ENCODE measurements at places on chromosomes 11 and 22. TPM values are rescaled to one million over a fixed set of nuclear protein-coding genes. Genes with fewer than 3 reads are reported as not detected.
A peak's percentile ranks its signal among the peaks of the same experiment; 100 is the strongest.

DNA sequence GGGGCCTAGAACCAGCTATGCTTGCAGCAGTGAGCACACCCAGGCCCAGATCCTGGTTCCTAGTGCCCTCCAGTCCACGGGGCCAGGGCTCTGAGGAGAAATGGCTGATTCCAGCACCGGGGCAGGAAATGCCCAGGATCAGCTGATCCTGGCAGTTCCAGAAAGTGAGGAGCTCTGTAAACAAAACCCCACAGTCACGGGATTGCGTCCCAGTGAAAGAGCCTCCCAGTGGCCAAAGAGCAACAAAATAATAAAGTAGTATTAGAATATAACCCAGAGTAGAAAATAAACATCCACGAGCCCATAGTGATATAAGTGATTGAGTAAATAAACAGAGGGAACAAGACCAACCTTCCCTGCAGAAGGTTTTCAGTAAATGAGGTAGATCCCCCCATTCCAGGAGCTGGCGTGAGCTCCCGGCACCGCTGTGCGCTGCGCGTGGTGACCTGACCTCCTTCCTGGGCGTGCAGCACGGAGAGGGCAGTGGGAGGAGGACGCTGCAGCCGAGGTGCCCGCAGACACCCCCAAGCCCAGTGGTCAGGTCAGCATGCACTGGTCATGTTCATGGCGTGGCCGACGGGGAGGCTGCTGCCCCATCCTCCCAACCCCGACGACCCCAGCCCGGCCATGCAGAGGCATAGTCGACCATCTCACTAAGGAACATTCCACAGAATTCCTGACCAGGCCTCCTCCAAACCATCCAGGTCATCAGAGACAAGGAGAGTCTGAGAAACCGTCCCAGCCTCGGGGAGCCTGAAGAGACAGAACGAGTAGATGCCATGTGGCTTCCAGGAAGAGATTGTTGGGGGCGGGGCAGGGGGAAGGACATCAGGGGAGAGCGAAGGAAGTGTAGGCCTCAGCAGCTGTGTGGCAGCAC lies 19.8 kb downstream of the PTDSS2 start:
- H3K4me3 ChIP-seq = no peak overlapping the region
- H3K36me3 ChIP-seq = peaks cover 9% of the 10 kb centered on the region
- no peak overlapping the region for H3K27ac ChIP-seq
- DNase-seq = no peak
- H3K27me3 ChIP-seq = no peaks in the 10 kb centered on the region

- no peak for DNase-seq
- no peaks in the 10 kb centered on the region for H3K36me3 ChIP-seq
- H3K27ac ChIP-seq = no peak overlapping the region
- no peaks in the 10 kb centered on the region for H3K27me3 ChIP-seq
- H3K4me1 ChIP-seq = no peaks in the 10 kb centered on the region
Observed at GRCh38 chr11:77590194-77590782, 535 bp downstream of the AQP11 start.

- H3K27ac ChIP-seq = no peak overlapping the region
- no peak overlapping the region for H3K4me3 ChIP-seq
- H3K27me3 ChIP-seq = no peaks in the 10 kb centered on the region
Observed at GRCh38 chr22:24138649-24139420, 42.5 kb upstream of the SUSD2 start.

The TMA7B gene
- total RNA-seq = not detected

- H3K27me3 ChIP-seq = peaks cover 26% of the 10 kb centered on the region
- DNase-seq = no peak
- no peaks in the 10 kb centered on the region for H3K36me3 ChIP-seq
- no peak overlapping the region for H3K27ac ChIP-seq
- no peaks in the 10 kb centered on the region for H3K4me1 ChIP-seq
Observed at GRCh38 chr22:48829908-48830307, 997.8 kb downstream of the BRD1 start.

- DNase-seq = no peak
- no peaks in the 10 kb centered on the region for H3K36me3 ChIP-seq
- H3K4me1 ChIP-seq = no peaks in the 10 kb centered on the region
- 0 out of 2 replicates have a peak, but pooled peaks cover 3% of the 10 kb centered on the region for H3K27me3 ChIP-seq
- no peak overlapping the region for H3K27ac ChIP-seq
Observed at GRCh38 chr11:2480874-2481220, 36.0 kb downstream of the KCNQ1 start.

- no peak for DNase-seq
- no peaks in the 10 kb centered on the region for H3K27me3 ChIP-seq
- no peak overlapping the region for H3K4me3 ChIP-seq
- no peaks in the 10 kb centered on the region for H3K36me3 ChIP-seq
- H3K4me1 ChIP-seq = peaks cover 15% of the 10 kb centered on the region
- H3K27ac ChIP-seq = peak overlapping the region; percentile 93
Observed at GRCh38 chr11:13215149-13215548, 62.4 kb upstream of the BMAL1 start.

- DNase-seq = peak; percentile 45
- H3K27ac ChIP-seq = no peak overlapping the region
- H3K4me3 ChIP-seq = no peak overlapping the region
- no peaks in the 10 kb centered on the region for H3K27me3 ChIP-seq
- peaks cover 6% of the 10 kb centered on the region for H3K4me1 ChIP-seq
Observed at GRCh38 chr22:32951807-32952153, 106.4 kb downstream of the SYN3 start.

DNA sequence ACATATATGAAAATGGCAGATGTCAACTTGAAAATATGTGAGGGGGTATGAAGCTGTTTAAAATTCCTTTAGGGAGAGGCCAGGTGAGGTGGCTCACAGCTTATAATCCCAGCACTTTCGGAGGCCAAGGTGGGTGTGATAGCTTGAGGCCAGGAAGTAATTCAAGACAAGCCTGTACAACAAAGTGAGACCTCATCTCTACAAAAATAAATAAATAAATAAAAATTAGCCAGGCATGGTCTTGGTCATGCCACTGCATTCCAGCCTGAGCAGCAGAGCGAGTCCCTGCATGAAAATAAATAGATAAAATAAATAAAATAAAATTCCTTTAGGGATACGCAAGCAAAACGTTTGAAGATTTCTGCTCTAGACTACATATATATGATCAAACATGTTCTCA lies 38.1 kb upstream of the FAM181B start:
- H3K4me3 ChIP-seq = no peak overlapping the region
- H3K27me3 ChIP-seq = no peaks in the 10 kb centered on the region
- no peak for DNase-seq

DNA sequence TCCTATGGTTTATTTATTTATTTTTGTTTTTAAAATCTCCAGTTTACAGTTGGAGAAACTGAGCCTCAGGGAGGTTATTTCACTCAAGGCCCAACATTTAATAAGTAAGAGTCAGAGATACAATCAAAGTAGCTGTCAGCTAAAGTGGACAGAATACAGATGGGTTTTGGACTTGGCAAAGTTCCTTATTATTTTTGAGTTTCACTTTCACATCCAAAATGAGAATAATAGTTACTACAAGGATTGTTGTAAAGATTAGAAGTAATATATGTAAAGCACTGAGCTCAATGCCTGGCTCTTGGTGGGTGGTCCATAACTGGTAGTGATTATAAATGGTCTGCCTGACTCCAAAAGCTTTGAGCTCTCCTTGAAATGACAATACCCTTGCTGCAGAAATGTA lies 87.5 kb upstream of the SESN3 start:
- no peak for DNase-seq
- H3K27ac ChIP-seq = no peak overlapping the region
- no peaks in the 10 kb centered on the region for H3K4me1 ChIP-seq
- H3K36me3 ChIP-seq = no peaks in the 10 kb centered on the region
- H3K4me3 ChIP-seq = no peak overlapping the region
- no peaks in the 10 kb centered on the region for H3K27me3 ChIP-seq

The BIK gene
- 0.14 TPM for total RNA-seq

DNA sequence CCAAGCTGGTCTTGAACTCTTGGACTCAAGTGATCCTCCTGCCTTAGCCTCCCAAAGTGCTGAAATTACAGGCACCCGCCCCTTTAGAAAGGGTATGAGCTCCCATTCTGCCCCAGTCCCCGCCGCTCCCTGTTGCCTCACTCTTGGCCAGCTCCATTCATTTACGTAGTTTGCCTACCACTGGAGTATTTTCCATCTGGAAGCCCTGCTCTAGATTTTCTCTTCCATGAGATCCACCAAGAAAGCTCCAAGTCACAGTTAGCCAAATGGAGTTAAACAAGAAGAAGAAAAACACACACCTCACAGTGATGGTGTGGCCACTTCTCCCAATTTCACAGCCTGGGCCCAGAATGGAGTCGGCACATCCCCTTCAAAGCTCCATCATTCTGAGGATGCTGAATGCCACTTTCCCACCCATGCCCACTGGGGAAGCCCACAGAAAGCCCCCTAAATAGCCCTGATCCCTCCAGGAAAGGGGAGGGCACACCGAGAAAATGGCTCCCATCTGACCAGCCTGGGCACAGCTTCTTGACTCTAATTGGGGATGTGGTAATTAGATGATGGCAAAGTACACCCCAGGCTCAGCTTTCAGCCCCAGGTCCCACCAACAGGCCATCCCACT lies 381.2 kb downstream of the MN1 start:
- H3K4me1 ChIP-seq = peaks cover 51% of the 10 kb centered on the region
- H3K27me3 ChIP-seq = no peaks in the 10 kb centered on the region
- DNase-seq = no peak
- peak overlapping the region; percentile 79 for H3K27ac ChIP-seq
- H3K4me3 ChIP-seq = no peak overlapping the region

The B3GAT1 gene
- total RNA-seq = not detected

DNA sequence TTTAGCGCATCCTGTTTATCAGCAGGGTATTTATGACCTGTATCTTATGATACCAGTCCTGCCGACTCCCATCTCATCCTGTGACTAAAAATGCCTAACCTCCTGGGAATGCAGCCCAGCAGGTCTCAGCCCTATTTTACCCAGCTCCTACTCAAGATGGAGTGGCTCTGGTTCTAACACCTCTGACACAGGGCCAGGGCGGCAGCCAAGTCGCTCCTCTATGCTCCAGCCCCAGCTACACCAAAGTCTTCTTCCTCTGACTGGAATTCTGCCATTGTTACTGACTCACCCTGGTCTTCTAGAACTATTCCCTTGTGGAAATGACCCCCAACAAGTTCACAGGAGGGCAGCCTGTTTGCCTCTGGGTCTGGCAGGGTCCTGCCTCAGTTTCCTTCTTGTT lies 7.9 kb upstream of the C1QTNF6 start:
- no peaks in the 10 kb centered on the region for H3K4me1 ChIP-seq
- DNase-seq = no peak
- H3K27ac ChIP-seq = no peak overlapping the region
- no peak overlapping the region for H3K4me3 ChIP-seq
- H3K36me3 ChIP-seq = no peaks in the 10 kb centered on the region

The PPP2R1B gene
- total RNA-seq = 35.4 TPM

The GALNT18 gene
- 15.1 TPM for total RNA-seq

- no peak overlapping the region for H3K27ac ChIP-seq
- H3K36me3 ChIP-seq = no peaks in the 10 kb centered on the region
- no peak for DNase-seq
- H3K27me3 ChIP-seq = no peaks in the 10 kb centered on the region
Observed at GRCh38 chr11:57202281-57202680, 20.5 kb downstream of the LRRC55 start.

The TMEM45B gene
- not detected for total RNA-seq

DNA sequence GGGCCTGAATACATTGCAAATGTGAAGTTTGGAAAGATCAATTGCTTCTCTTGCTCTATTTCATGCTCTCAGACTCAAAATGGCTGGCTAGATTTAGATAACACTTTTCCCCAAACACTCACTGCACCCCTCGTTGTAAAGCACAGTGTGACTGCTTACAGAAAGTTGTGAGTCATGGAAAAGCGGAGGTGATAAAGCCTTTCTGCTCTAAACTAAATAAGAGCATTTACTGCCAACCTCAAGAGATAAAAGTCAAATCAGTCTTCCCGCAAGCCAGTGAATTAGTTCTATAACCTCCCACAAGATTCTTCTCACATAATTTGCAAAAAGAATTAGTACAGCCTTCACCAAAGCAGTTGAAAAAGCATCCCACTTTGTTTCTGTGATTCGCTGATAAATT lies 168.7 kb downstream of the WT1 start:
- no peaks in the 10 kb centered on the region for H3K4me1 ChIP-seq
- DNase-seq = no peak
- no peak overlapping the region for H3K4me3 ChIP-seq
- H3K36me3 ChIP-seq = no peaks in the 10 kb centered on the region
- H3K27ac ChIP-seq = no peak overlapping the region

DNA sequence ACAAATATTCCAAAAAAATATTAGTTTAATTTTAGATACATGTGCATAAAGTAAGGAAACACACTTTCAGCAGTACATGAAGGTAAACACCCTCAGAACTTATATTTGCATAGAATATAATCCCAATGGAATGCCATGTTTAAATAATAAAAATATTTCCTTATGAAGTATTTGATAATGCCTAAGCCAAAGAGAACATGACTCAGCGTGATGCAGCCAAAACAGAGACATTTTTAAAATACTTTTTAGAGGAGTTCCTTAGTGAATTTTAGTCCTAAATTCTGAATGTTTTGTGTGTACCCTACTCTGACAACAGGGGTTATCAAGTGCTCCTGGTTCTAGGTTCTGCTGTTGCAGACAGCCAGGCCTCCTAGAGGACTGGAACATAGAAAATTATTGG lies 39.1 kb upstream of the POU2AF2 start:
- no peak overlapping the region for H3K27ac ChIP-seq
- no peak for DNase-seq
- H3K4me1 ChIP-seq = no peaks in the 10 kb centered on the region

DNA sequence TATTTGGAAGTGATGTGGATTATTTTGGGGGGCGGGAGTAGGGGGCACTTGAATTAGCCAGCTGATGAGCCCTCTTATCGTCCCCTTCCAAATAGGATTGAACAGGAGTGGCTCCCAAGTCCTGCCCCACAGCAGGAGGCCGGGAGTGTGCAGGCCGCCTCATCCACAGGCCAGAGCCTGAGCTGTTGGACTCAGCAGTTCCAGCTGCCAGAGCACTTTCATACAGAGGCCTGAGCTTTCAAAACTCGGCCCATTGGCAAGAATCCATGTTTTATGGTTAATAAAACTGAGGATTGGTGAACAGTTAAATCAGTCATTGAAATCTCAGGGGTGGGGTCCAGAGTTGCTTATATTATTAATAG lies 9.6 kb downstream of the FAM118A start:
- H3K4me3 ChIP-seq = peak overlapping the region; percentile 26
- no peaks in the 10 kb centered on the region for H3K27me3 ChIP-seq
- peaks cover 13% of the 10 kb centered on the region for H3K4me1 ChIP-seq
- H3K36me3 ChIP-seq = peaks cover 6% of the 10 kb centered on the region
- DNase-seq = peak; percentile 74

The ALDH3B1 gene
- 0.51 TPM for total RNA-seq

- H3K36me3 ChIP-seq = no peaks in the 10 kb centered on the region
- no peaks in the 10 kb centered on the region for H3K27me3 ChIP-seq
- H3K27ac ChIP-seq = no peak within 1 kb of the TSS
- DNase-seq = no peak
- no peak within 1 kb of the TSS for H3K4me3 ChIP-seq
Observed at GRCh38 chr11:117929142-117929915, at the start of gene TMPRSS13. Gene TMPRSS13 (minus strand): TSS chr11:117929402. CDS start chr11:117929307, 95 bp downstream.

- H3K4me3 ChIP-seq = no peak overlapping the region
- no peak overlapping the region for H3K27ac ChIP-seq
- H3K27me3 ChIP-seq = no peaks in the 10 kb centered on the region
- no peak for DNase-seq
Observed at GRCh38 chr11:68963779-68964178, 17.0 kb downstream of the MRGPRD start.

All from SJCRH30 (cell line).